ENCODE measurements at places on chromosomes 1 and 21. TPM values are rescaled to one million over a fixed set of nuclear protein-coding genes. Genes with fewer than 3 reads are reported as not detected.

DNA sequence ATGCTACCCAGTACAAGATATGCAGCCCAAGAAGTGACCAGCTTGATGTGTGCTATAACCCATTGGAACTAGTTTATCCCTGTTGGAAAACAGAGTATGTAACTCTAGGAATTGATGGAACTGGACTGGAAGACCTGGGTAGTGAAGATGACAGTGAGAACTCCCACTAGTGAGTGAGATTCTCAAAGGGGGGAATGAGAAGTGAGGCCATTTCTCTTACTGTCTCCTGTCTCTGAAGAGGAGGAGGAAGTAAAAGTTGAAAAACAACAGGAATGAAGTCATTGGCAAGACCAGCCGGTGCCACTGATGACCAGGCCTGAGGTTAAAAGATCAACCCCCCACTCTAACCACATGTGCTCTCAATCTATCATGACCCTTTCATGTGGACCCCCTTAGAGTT is 20.9 kb downstream of the PLA2G2F start:
- no peak overlapping the region for H3K27ac ChIP-seq
- H3K4me1 ChIP-seq = peaks cover under 1% of the 10 kb centered on the region
- H3K27me3 ChIP-seq = peaks cover 2% of the 10 kb centered on the region
- no peak for DNase-seq
- no peak overlapping the region for H3K4me3 ChIP-seq

GRCh38 chr1:77938651-77939050 is 40.2 kb downstream of the FUBP1 start:
- H3K27me3 ChIP-seq = no peaks in the 10 kb centered on the region
- H3K27ac ChIP-seq = no peak overlapping the region
- peaks cover 23% of the 10 kb centered on the region for H3K36me3 ChIP-seq

DNA sequence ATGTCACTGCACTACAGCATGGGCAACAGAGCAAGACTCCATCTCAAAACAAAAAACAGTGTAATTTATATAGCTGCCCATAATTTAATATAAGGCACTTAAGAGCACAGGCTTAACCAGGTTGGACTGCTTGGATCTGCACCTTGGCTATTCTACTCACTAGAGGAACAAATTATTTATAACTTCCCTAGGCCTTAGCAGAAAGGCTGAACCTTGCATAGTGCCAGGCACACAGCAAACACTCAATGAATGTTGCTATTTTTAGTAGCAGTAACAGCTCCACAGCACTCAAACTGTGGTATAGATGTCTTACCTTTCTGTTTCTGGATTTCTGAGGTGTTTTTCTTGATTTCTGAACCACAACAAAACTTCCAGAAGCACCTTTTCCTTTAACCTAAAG is 19.8 kb downstream of the HP1BP3 start:
- H3K4me3 ChIP-seq = no peak overlapping the region
- peaks cover 54% of the 10 kb centered on the region for H3K36me3 ChIP-seq
- no peaks in the 10 kb centered on the region for H3K27me3 ChIP-seq
- no peak overlapping the region for H3K27ac ChIP-seq
- no peak for DNase-seq
- H3K4me1 ChIP-seq = no peaks in the 10 kb centered on the region

- H3K36me3 ChIP-seq = no peaks in the 10 kb centered on the region
- H3K27ac ChIP-seq = no peak overlapping the region
- H3K4me1 ChIP-seq = no peaks in the 10 kb centered on the region
- no peak overlapping the region for H3K4me3 ChIP-seq
- H3K27me3 ChIP-seq = peaks cover 1% of the 10 kb centered on the region
- DNase-seq = no peak
These were observed 72.4 kb upstream of the CACHD1 start for GRCh38 chr1:64397541-64397940.

PBX1 gene
- not detected for total RNA-seq

WDR64 gene
- not detected for total RNA-seq

KCNN3 gene
- total RNA-seq = 0.35 TPM

GRCh38 chr1:228373681-228374571 is 32.7 kb downstream of the TRIM11 start:
- no peak for DNase-seq
- no peak overlapping the region for H3K27ac ChIP-seq
- peaks cover 2% of the 10 kb centered on the region for H3K27me3 ChIP-seq
- peaks cover 2% of the 10 kb centered on the region for H3K4me1 ChIP-seq

- H3K27ac ChIP-seq = peak overlapping the region; percentile 73
- DNase-seq = no peak
- H3K36me3 ChIP-seq = no peaks in the 10 kb centered on the region
- H3K4me3 ChIP-seq = peak overlapping the region; percentile 75
- peaks cover 19% of the 10 kb centered on the region for H3K4me1 ChIP-seq
- H3K27me3 ChIP-seq = no peaks in the 10 kb centered on the region
These were observed 404 bp upstream of the SCMH1 start for GRCh38 chr1:41242342-41243078.

F3 gene
- total RNA-seq = 0.07 TPM

DNA sequence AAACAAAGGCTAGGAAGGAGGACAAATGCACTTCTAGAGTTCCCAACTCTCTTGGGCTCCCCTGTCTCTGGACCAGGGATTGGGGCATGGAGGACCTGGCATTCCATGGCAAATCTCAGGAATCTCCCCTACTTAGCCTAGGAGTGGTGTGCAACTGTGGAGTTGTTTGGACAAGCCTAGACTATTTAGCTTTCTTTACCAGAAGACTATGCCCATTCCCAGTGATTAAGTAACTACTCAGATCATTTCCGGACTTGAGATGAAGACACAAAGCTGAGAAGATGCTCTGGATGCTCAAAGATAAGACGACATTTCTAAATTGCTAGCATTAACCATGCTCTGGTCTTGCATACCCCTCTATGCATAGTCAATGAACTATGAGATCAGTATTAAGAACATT is 13.7 kb upstream of the MARK1 start:
- no peaks in the 10 kb centered on the region for H3K36me3 ChIP-seq
- no peak overlapping the region for H3K4me3 ChIP-seq
- peak; percentile 15 for DNase-seq
- H3K27me3 ChIP-seq = peaks cover 9% of the 10 kb centered on the region

SUSD4 gene
- not detected for total RNA-seq

EXTL1 gene
- not detected for total RNA-seq

GRCh38 chr1:3121401-3122210 is 52.6 kb downstream of the PRDM16 start:
- no peaks in the 10 kb centered on the region for H3K4me1 ChIP-seq
- no peak overlapping the region for H3K4me3 ChIP-seq
- no peaks in the 10 kb centered on the region for H3K36me3 ChIP-seq
- no peak for DNase-seq

DNA sequence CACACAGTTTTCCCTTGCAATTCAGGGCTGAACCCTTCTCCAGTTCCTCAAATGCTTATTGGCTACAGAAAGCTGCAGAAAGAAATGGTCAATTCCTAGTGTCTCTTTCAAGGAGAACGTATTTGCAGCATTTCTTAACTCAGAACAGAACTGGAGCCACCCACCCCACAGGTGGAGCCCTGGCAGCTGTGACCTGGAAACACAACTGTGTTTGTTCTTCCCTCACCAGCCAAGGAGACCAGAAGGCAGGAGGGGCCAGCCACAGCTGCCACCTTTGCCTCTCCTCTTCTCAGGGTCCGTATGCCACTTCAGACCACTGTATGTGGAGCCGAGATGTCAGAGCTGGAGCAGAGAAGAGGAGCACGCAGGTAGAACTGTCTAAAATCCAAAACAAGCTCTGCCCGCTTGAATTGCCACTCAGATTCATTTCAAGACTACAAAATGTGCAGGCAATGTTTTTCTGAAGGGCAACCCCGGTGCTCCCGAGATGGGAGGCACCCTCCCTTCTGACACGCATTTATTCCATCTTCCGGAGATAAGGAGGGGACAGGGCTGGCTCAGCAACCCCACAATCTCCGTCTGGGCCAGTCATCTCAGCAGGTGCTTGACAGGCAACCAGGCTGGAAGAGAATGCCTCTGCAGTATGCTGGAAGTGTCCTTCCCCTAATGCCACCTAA is 16.7 kb downstream of the CD247 start:
- peak; percentile 76 for DNase-seq
- H3K27me3 ChIP-seq = no peaks in the 10 kb centered on the region
- peaks cover 88% of the 10 kb centered on the region for H3K4me1 ChIP-seq
- H3K27ac ChIP-seq = peak overlapping the region; percentile 83
- peaks cover 63% of the 10 kb centered on the region for H3K36me3 ChIP-seq

- H3K27me3 ChIP-seq = no peaks in the 10 kb centered on the region
- peak; percentile 90 for DNase-seq
- peak overlapping the region; percentile 49 for H3K27ac ChIP-seq
- peaks cover 19% of the 10 kb centered on the region for H3K4me1 ChIP-seq
- peaks cover 4% of the 10 kb centered on the region for H3K36me3 ChIP-seq
These were observed 6.3 kb downstream of the TMEM234 start for GRCh38 chr1:32215629-32216480.

DNA sequence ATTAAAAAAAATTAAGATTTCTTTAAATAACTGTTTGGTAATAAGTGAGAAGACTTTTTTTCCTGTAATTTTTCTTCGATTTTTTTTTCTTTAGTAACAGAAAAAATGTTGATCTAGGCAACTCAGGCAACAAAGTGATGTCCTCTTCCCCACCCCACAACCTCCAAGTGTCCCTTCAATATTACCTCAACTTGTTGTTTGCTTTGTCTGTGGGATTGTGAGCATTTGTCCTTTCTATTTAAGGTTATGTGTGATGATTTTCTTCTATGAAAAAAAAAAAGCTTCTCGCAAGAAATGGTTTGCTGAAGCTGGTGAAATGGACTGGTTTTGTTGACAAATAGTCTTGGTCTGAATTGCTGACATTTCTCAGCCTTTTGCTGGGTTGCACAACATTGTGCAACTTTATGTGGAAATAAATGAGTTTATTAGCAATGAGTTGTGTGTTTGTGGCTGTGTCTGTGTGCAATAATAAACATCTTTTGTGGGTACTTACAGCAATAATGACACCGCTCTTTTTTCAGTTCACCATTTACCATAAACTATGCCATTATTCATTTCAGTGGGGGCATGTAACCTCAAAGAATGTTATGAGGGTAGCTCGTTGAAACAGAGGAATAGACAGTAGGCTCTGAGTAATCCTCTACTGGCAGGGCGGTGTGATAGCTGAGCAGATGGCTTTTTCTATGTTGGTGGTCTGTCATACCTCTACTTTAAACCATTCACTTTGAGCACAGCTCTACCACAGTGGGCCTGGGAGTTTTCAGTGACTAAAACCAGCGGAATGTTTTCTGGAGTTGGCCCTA is 218.4 kb downstream of the HLX start:
- no peak overlapping the region for H3K27ac ChIP-seq
- no peaks in the 10 kb centered on the region for H3K27me3 ChIP-seq
- no peaks in the 10 kb centered on the region for H3K36me3 ChIP-seq
- DNase-seq = no peak
- peaks cover 5% of the 10 kb centered on the region for H3K4me1 ChIP-seq

DNA sequence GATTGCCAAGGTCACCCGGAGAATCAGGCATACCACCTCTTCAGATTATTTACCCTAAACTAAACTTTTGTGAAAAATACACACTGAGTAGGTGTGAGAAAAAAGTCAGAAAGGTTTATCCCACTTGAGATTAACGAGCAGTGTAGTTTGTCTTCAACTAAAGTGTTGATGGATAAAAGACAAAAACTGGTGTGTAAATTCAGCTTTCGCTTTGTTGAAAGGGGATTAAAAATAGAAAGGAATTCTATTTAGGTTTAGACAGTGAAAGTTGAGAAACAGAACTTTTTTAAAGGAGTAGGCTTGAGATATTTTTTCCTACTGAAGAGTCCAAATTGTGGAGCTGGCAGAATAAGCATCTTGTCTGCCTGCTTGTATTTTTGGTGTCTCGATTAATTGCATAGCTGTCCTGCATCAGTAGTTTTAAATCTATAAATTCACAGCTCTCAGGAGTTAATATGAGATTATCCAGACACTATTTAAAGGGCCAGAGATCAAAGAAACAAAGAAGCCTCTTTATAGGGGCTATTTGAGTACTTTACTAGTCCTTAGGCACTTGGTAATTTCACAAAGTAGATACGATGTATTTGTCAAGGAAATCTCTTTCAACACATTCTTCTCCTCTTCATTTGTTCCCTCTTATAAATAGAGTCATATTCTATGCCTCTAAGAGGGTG is 46.7 kb upstream of the RABGAP1L start:
- H3K4me3 ChIP-seq = no peak overlapping the region
- H3K36me3 ChIP-seq = no peaks in the 10 kb centered on the region
- no peak overlapping the region for H3K27ac ChIP-seq
- no peaks in the 10 kb centered on the region for H3K4me1 ChIP-seq
- H3K27me3 ChIP-seq = peaks cover 11% of the 10 kb centered on the region

GRCh38 chr1:206649261-206649921 is 14.1 kb downstream of the DYRK3 start:
- H3K27ac ChIP-seq = no peak overlapping the region
- DNase-seq = no peak
- H3K27me3 ChIP-seq = no peaks in the 10 kb centered on the region
- no peak overlapping the region for H3K4me3 ChIP-seq
- H3K4me1 ChIP-seq = peaks cover 7% of the 10 kb centered on the region

KIAA1614 gene
- total RNA-seq = 0.16 TPM

DNA sequence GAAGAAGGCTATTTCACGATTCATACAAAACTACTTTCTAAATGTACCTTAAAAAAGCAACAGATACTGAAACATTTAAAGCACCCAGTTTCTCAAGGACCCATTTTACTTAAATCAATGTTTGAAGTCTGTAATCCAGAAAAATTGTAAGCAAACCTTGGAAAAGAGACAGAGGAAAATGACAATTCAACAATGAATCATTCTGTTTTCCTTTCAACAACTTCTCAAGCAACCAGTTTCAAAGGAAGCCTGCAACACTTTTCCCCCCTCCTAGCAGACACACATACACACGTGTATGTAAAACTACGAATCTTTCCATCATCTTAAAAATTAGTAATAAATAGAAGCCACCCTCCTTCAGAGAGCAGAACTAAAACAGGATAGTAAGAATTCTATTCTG is 1.2 kb downstream of the RERE start:
- no peak for DNase-seq
- no peaks in the 10 kb centered on the region for H3K36me3 ChIP-seq

DNA sequence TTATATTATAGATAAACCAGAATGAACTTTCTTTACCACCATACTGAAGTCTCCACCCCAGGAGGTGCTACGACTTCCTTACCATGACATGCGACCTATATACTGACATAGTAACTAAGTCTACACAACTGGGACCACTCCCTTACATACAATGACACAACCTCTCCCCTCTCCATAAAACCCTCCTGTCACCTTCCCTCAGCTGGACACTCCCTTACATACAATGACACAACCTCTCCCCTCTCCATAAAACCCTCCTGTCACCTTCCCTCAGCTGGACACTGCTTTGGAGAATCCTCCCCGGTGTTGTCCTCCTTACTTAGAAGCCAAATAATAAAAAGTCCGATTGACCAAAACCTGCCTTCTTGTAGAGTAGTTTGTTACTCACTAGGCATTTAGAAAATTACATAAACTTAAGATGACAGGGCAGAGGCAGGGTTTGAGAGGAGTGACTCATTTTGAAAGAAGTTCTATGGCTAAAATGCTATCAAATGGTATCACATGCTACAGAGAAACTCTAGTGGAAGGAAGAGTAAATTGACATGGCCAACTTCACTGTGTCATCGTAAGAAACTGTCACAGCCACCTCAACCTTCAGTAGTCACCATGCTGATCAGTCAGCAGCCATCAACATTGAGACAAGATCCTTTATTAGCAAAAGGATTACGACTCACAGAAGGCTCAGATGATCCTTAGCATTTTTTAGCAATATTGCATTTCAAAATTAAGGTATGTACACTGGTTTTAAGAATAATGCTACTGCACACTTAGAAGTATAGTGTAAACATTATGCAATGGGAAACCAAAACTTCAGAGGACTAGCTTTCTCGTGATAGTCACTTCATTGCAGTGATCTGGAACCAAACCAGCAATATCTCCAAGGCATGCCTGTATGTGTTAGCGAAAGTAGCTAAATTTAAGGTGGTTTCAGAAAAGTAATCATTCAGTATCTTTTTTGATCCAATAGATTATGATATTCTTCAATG is 56.4 kb downstream of the AHCTF1 start:
- DNase-seq = no peak
- peak overlapping the region; percentile 72 for H3K27ac ChIP-seq
- H3K36me3 ChIP-seq = peaks cover 62% of the 10 kb centered on the region
- peaks cover 16% of the 10 kb centered on the region for H3K4me1 ChIP-seq
- H3K27me3 ChIP-seq = no peaks in the 10 kb centered on the region
